RWPE2 (cell line): ENCODE measurements at places on chromosomes 7 and 10.

DNA sequence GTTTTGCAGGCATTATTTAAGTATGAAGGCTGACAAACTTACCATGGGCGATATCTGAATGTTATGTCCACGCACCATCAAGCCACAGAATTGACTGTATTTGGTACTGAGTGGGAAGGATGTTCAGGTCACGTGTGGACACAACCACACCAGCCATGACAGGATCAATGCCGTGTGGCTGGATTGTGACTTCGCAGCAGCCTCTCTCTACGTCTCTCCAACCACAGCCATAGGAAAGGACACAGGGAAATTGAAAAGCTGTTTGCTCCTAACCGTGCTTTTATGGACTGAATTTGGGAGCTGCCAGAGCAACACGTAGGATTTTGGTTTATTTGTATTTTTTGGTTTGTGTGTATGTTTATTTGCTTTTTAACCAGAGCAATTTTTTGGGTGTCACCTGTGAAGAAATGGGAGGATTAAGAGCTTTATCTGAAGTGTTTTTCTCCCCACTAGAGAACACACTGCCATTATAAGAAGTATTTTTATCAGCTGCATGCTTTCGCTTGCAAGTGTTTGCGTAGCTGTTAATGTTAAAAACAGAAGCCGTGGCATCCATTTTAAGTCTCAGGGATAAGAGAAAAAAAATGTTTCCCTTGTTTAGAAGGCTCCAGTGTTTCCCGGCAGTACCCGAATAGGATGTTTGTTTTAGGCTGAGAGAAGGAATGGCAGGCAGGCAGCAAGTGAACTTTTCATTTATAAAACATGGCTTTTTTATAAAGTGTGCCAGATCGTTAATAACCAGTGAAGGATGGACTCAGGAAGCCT, 401.1 kb upstream of the NFE2L3 start:
- no peak for DNase-seq

- peak; percentile 50 for DNase-seq
Measured at GRCh38 chr10:133401981-133402725, 8.2 kb downstream of the MTG1 start.

DNA sequence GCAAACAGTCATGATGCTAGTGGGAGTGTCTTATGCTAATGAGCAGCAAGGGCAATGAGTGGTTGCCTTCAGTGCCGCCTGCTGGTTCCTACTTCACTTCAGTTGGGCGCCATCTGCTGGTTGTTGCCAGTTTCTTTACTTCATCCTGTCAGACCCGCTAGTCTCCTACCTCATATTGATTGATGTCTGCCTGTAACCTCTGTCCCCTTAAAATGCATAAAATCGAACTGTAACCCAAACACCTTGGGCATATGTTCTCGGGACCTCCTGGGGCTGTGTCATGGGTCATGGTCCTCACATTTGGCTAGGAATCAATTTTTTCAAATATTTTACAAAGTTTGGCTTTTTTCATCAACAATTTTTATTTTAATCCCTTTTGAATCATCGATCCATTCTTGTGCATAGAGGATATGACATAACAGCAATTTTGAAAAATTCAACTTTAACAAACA, 62.8 kb upstream of the C7orf33 start:
- peak; percentile 83 for DNase-seq

GRCh38 chr10:104334561-104334960, 3.7 kb downstream of the ITPRIP start:
- no peak for DNase-seq

DNA sequence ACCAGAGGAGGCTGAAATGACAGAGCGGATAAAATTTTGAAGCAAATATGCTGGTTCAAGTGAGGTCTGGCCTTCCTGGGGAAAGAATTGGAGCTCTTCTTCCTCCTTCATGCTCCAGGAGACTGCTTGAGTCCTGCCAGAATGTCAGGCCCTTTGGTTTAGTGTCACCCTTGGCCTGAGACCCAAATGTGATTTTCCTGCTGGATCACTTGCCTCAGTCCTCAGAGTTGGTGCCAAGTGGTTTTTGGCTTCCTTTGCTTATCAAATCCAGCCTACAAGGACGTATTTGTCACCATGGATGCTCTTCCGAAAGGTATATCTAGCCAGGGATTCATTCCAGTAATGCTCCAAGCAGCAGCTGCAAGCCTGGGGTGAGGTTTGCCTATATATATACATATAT, 118.4 kb downstream of the PLPP4 start:
- DNase-seq = no peak

DNA sequence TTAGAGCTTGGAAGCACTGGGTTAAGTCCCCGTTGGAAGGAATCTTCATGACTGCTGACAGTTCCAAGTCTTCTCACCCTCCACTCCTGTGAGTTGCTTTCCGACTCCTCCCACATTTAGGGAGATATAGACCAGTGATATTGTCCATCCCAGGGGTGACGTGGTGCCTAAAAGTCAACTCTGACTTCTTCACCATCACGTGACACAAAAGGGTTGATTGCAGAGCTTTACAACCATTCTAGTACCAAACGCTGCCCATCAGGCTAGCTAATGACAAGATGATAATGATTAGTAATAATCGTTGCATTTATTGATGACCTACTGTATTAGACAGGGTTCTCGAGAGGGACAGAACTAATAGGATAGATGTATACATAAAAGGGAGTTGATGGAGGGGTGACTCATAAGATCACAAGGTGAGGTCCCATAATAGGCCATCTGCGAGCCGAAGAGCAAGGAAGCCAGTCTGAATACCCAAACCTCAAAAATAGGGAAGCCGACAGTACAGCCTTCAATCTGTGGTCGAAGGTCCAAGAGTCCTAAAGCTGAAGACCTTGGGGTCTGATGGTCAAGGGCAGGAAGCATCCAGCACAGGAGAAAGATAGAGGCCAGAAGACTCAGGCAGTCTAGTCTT, 85.3 kb upstream of the CARD11 start:
- DNase-seq = peak; percentile 8

DNA sequence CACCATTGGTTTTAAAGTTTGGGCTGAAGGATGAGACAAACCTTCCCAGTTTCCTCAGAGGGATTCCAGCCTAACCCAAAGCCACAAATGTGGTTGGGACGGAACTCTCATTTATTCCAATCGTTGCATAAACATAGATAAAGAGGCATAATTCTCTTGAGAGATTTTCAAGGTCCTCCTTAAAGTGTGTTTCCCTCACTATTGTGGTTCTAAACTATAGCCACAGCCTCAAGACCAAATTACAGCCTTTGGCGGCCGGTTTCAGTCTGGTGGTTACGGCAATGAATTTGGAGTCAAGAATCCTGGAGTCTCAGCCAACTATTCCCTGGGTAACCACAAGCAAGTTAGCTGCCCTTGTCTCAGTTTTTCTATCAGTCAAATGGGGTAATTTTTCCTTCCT, 42.6 kb downstream of the SEM1 start:
- no peak for DNase-seq

GRCh38 chr7:117008118-117008885, 55.0 kb downstream of the ST7 start:
- DNase-seq = no peak

- DNase-seq = peak; percentile 83
Measured at GRCh38 chr10:30422981-30423654, 10.9 kb upstream of the MAP3K8 start.

GRCh38 chr10:74034301-74034700, 36.4 kb downstream of the VCL start:
- DNase-seq = no peak
